ENCODE measurements at places on chromosomes 11 and 22. TPM values are rescaled to one million over a fixed set of nuclear protein-coding genes. Genes with fewer than 3 reads are reported as not detected.

Gene OSBP2
- total RNA-seq, result 0.63 TPM

Gene CCDC73
- 0.40 TPM for total RNA-seq

DNA sequence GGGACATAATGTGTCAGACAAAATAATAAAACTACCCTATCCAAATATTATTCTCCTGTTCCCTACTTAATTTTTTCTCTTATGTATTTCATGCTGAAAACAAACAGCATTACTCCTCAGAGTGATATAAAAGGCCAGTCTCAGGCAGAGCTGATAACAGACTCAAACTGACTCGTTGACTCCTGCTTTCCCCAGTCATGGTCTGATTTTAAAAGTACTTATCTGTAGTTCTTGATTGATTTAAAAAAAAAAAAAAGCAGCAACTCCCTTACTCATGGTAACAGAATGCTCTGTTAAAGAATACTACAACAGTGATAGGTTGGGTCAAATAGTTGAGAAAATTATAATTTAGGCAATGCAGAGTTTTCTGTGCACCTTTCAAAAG, 90.3 kb upstream of the BARX2 start:
- DNase-seq, result no peak

GRCh38 chr11:83835423-83835822, 549.3 kb upstream of the CCDC90B start:
- DNase-seq, result no peak

GRCh38 chr11:104432526-104432925, 268.6 kb upstream of the PDGFD start:
- no peak for DNase-seq

Gene MN1
- 1.2 TPM for total RNA-seq

Gene TEX54
- not detected for total RNA-seq

Gene KRTAP5-1
- total RNA-seq, result not detected

Gene FBLN1
- total RNA-seq, result 3.8 TPM

- DNase-seq, result no peak
These were observed 61.6 kb upstream of the EIF3D start for GRCh38 chr22:36590441-36591056.

- no peak for DNase-seq
These were observed 90.3 kb downstream of the PAX6 start for GRCh38 chr11:31720671-31721365.

Gene RGL4
- total RNA-seq, result not detected

Gene LDHAL6A
- not detected for total RNA-seq

Gene RHBDD3
- total RNA-seq, result 18.9 TPM

DNA sequence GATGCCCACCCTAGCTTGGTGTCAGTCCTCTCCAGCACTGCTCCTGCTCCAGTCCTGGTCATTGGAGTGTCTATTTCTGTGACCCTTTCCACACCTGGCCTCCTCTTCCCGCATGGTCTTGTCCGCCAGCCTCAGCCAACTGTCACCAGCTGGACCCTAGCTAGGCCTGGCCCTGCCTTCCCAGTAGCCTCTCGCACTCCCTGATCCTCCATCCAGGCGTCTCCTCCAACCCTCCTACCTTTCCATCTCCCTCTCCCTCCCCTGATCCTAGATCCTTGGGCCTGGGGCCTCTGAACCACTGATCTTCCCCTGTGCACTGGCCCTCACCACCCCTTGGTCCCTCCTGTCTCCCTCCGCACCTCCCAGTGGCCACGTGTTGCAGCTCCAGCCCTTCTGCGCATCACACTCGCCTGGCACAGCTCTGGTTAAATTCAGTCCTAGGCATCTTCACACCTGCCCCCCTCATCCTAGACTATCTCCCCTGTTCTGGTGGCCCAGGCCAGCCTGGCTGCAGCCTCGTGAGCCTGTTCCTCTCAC, 9.9 kb downstream of the SYNGR1 start:
- no peak for DNase-seq

Gene ARFIP2
- total RNA-seq, result 19.0 TPM

DNA sequence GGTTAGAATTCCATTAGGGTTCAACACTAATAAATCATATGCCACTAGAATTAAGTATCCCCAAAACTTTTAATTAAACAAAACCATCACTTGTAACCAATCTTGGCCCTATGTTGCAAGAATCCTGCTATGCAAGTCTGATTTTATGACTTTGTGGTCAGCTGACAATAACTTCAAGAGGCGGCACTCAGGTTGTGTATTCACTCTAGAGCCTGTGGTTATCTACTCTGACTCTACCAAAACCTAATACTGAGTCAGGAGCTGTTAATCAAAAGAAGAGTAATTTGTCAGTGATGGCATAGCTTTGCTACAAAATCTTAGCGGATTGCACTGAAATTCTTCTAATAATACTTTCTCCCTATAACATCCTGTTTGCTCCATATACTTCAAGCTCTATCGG, 253.7 kb downstream of the AASDHPPT start:
- no peak for DNase-seq

Gene VSIG2
- total RNA-seq, result 1.3 TPM

DNA sequence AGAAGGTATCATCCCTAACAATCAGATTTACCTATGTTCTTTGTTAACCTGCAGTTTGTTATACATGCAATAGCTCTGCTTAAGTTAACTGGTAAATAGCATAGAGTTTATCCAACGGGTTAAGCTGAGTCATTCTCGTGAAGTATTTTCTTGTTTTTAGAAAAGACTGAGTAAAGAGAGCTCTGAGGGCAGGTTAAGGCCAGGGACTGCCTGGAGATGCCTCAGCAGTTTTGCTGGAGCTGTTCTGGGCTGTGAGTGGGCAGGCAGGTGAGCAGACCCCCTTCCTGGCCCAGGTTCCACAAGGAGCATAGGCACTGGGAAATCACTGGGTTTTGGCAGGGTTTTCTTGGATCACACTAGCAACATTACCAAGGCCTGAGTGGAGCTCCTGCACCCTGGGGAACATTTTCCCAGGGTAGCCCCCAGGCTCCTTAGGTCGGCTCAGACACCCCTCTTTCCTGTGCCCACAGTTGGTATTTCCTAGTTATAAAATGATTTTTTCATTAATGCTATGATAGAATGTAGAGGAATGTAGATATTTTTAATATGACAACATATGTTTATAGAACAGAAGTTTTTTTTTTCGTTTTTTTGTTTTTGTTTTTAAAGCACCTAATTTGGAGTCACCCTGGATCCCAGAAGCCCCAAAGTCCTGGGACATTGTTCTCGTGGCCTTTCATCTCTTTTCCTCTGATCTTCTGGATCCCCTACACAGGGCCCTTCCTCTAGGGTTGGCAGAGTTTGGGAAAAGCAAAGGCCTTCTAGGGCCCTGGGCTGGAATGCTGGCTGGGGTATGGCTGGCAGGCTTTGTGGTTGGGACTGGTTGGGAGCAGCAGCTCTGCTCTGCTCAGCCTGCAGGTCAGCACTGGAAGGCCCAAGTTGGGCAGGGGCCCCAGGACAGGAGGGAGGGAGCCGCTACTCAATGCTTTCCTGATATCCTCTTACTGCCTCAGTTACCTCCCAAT, 26.7 kb downstream of the IRAG1 start:
- no peak for DNase-seq

- no peak for DNase-seq
These were observed 19.8 kb upstream of the OOSP1 start for GRCh38 chr11:59918480-59918879.

DNA sequence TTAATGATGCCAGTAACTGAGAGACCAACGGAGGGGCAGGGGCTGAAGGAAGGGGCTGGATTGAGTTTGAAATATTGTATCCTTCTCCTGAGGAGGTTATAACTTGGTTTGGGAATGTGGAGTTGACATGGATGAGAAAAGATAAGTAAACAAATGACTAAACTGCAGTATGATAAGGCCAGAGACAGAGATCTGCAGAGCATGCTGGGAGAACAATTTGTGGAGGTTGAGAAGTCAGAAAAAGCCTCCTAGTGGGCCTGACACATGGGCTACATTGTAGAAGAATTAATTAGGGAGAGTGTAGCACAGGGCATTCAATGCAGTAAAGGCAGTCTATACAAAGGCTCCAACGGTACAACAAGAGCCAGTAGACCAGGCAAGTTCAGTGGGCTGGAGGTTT, 55.9 kb downstream of the SPON1 start:
- DNase-seq, result no peak

Gene MS4A6E
- total RNA-seq, result not detected
